ENCODE measurements at places on chromosomes 2 and 18.
A peak's percentile ranks its signal among the peaks of the same experiment; 100 is the strongest.

- no peak for DNase-seq
Observed at GRCh38 chr2:212228743-212229171, 309.8 kb downstream of the ERBB4 start.

GRCh38 chr18:36595046-36595817 lies 233.6 kb downstream of the TPGS2 start:
- DNase-seq, result no peak

- DNase-seq, result peak; percentile 62
Observed at GRCh38 chr2:43399515-43400264, 173.3 kb upstream of the ZFP36L2 start.

- peak; percentile 18 for DNase-seq
Observed at GRCh38 chr2:225398372-225398771, 1.1 kb upstream of the NYAP2 start.

- no peak for DNase-seq
Observed at GRCh38 chr2:212157012-212157411, 381.6 kb downstream of the ERBB4 start.

DNA sequence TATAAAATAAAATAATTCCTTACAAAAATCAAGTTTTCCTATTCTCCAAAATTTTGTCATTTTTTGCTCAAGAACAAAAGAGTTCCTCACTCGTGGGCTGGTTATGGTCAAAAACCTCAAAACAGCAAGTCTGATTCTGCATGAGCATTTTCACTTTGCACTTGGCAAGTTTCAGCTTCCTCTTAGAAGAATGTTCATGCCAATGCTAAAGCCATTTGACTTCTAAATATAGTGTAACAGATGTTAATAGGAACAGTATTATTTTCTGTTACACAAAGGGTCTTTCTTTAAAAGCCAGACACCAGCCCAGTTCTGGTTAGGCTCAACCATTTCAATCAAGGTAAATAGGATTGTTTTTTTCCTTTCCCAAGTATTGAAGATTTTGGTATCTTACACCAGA lies 261.3 kb upstream of the CCDC68 start:
- no peak for DNase-seq

- DNase-seq, result no peak
Observed at GRCh38 chr2:119748135-119748534, 11.6 kb upstream of the PTPN4 start.

DNA sequence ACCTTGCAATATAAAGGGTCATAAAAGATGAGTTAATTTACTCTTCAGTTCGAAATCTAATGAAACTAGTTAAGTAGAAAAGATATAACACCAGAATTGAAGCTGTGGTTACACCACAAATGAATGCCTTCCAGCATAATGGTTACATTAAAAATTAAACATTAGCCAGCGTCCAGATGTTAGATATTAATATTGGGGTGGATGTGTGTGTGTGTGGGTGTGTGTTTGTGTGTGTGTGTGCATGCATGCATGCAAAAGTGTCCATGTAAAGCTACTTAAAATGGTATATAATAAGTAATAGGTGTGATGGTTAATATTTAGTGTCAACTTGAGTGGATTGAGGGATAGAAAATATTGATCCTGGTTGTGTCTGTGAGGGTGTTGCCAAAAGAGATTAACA lies 170.4 kb upstream of the FN1 start:
- no peak for DNase-seq

DNA sequence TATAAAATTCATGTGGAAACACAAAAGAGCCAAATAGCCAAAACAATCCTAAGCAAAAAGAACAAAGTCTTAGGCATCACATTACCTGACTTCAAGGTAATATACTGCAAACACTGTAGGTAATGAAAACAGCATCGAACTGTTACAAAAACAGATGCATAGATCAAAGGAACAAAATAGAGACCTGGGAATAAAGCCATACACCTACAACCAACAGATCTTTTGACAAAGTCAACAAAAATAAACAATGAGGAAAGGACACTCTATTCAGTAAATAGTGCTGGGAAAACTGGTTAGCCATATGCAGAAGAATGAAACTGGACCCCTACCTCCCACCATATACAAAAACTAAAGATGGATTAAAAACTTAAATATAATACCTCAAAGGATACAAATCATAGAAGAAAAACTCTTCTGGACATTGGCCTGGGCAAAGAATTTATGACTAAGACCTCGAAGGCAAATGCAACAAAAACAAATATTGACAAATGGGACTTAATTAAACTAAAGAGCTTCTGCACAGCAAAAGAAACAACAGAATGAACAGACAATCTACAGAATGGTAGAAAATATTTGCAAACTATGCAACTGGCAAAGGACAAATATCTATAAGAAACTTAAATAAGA lies 218.0 kb downstream of the PHLPP1 start:
- no peak for DNase-seq

GRCh38 chr2:85733121-85733960 lies 20.4 kb upstream of the ATOH8 start:
- DNase-seq, result no peak

DNA sequence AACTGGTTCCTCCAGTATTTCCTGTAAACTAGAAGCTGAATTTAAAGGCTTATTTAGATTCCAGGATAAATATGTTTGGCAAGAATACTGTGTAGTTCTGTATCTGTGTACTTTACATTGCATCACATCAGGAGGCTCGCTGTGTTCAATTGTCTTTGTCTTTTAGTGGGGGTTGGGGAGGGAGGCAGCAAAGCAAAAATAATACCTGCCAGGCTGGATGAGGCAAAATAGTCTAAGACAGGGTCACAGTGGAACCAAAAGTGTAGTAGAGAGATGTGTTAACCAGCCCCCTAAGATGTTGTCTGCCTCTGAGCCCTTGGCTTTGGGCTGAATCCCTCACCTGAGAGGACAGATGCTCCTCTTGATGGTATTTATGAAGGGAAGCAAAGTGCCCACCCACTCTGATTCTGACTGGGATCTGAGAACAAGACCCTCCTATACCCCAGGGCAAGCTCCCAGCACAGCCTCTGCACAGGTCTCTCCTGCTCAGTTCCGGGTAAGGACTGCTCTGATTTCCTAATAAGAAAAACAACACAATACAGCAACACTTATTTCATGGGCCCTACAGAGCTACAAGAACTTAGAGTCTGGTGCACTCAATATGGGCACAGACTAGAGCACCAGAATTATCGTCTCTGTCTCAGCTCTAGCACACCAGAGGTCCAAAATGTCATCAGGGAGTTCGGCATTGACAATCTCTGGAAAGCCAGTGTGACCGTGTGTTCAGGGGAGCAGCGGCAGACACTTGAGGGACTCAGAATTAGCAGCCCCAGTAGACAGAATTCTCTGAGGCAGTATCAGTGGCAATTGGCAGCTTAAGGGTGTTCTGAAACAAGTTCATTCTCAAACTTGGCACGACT lies 7.2 kb upstream of the AFTPH start:
- no peak for DNase-seq

DNA sequence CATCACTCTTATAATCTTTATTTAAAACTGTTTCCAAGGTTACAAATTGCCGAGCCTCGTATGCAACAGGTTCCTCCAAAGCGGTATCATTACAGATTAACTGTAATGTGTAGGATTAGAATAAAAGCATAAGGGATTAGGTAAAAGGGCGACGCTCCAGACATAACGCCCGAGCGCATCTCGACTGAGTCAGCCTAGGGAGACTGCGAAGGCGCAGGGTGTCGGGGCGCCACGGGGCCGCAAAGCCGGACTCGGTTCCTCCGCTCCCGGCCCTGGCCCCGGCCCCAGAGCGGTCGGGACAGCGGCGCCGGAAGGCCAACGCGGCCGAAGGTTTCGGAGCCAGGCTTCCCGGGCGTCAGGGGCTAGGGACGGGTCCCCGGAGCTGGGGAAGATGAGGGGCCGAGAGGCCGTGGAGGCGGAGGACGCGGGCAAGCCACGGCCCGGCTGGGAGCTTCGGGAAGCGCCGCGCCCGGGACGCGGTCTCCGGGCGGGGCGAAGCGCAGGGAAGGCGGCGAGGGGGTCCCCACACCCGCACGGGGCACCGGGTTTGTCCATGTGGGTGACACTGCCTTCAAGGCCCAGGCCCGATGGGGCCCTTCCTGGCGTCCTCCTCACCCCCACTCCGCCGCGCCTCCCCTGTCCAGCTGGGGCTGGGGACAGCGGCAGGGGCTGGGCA lies 12.9 kb upstream of the SIX3 start:
- DNase-seq, result no peak

DNA sequence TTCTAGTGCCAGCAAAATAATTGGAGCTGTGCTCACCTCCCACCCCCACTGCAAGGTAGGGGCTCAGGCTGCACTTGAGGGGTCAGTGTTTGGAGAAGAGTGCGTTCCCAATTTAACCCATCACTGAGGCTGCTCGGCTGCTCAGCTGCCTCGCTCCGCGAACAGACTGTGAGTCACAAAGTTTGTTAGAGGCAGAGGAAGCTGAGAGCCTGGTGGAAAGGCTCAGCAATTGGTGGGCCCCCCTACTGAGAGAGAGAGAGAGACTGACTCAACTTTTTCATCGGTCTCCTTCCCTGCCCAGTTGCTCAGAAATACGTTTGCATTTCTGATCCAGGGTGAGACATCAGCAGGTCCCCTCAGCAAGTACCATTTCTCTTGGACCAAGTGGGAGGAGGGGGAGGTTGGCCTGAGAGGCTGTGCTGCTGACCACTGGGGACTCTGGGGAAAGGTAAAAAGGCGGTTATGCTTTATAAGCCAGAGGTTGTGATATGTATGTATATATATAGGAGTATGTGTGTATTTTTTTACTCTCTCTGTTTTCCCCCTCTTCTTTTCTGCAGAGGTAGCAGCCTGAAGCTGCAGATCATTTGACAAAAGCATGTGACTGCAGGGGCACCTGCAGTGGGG lies 1.5 kb downstream of the EFR3B start:
- DNase-seq, result no peak

DNA sequence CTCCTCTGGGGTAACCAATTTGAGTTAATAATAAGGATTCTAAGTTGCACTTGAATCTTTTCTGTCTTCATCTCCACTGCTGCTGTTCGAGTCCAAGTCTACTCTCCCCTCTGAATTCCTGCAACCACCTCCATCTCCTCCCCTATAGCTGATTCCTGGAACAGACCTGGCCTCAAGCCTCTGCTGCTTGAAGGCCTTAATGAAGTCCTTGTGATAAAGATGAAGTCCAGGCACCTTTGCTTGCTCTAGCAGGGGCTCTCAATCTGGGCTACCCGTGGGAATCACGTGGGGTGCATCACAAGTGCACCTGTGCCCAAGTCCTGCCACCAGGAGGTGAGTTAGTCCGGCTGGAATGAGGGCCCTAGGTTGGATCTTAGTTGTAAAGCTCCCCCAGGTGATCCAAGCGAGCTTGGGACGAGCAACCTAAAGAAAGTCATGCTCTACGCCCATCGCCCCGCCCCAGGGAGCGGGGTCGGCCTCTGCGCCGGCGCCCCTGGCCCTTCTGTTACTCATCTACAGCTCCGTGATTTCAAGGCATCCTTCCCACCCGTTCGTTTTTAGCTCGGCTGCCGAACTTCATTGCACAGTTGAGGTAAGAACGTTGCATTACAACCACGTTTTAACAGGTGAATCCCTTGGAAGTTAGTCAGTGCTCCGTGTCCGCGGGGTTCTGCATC lies 905 bp upstream of the IAH1 start:
- no peak for DNase-seq

- DNase-seq, result no peak
Observed at GRCh38 chr2:12325806-12326205, 390.9 kb upstream of the TRIB2 start.

DNA sequence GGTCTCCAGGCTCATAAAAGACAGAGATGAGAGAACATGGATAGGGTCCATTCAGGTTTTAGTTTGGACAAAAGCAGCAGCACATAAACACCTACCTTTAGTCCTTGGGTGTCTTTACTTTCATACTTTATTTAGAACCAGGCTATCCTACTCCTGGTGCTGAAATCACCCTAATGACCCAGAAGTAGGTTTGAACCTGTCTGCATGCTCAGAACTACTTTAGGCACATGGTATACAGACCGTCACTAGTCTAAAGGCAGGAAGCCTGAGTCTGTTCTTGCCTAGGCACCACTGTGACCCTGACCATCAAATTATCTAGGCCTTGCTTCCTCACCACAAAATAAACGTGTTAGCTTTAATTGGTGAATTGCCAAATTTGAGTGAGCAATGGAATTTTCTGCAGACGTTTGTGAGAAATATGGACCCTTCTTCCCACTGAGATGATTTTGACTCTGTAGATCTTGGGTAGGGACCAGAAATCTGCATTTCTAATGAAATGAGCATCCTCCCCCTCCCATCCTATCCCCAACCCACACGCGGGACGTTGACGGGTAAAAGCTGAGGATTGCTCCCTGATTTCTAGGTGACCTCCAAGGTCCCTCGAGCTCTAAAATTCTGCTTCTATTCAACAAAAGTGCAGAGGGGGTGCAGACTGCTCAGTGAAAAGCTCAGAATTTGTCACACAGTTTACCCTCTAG lies 75.1 kb downstream of the PLEKHM3 start:
- DNase-seq, result no peak

DNA sequence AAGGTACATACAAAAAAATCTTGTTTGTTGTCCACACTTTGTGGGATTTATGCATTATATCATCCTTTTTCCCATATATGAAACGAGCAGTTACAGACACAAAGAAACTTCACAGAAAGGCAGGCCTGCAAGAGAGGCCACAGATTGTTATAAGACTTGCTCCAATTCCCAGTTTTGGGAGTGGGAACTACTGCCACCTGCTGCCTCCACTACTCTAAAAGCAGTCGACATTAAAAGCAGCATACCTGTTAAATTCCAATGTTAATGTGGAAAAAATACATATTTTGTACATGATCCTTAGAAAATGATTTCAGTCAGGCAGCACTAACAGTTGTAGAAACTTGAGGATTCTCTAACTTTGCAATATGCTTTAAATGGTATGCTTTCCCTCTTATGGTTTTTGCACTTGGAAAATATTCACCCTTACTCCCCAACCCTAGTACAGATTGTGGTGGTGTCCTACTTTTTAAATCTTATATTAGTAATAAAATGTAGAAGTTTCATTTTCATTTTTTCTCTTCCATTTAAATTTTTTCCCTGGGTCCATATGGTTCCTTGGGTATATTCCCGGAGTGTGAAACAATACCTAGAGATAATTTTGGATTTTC lies 37.9 kb downstream of the SLC38A11 start:
- peak; percentile 54 for DNase-seq

DNA sequence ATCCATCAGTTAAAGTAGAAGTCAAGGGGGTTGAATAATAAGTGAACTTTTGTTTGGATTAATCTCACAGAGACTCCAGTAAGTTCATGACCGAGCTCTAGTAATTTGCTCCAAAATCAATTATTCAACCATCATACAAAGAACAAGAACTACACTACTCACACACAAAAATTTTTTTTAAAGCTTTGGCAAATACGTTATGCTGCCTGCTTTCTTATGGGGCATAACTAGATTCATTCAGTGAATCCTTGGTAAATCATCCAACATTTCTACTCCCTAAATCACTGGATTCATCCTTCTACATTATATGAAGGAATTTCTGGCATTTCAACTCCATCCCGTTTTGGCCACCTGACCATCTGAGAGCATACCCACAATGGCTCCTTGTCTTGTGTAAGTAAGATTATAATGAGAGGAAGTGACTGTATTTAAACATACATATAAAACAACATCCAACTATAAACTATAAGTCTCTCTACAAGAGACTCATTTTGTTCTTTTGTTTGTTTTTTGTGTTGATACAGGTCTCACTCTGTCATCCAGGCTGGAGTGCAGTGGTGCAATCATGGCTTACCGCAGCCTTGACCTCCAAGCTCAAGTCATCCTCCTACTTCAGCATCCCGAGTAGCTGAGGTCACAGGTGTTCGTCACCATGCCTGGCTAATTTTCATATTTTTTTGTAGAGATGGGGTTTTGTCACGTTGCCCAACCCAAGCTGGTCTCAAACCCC lies 144.2 kb upstream of the LRRTM4 start:
- no peak for DNase-seq
